GOT3 (cell line): ENCODE measurements at places on chromosomes 3 and 15.

DNA sequence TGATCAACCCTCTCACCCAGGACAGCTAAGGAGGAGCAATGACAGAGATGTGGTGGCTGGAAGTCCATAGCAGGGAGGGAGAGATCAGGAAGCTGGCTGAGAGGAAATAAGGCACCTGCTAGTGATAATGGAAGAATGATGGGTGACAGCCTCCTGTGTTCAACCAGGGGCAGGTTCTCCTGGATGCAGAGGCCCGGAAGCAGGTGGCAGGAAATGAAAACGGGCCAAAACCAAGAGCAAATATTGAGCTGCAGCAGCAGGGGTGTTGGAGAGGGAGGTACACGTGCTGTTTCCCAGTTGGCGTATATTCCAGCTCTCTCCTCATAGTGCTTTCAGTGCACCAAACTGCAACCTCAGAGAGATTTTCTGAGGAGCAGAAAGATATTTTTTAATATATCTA, 213.4 kb upstream of the TBL1XR1 start:
- DNase-seq, result no peak

- no peak for DNase-seq
These were observed 543.4 kb downstream of the GBE1 start for GRCh38 chr3:81218023-81218422.

- no peak for DNase-seq
These were observed 155.5 kb downstream of the OXSM start for GRCh38 chr3:25945366-25945765.

DNA sequence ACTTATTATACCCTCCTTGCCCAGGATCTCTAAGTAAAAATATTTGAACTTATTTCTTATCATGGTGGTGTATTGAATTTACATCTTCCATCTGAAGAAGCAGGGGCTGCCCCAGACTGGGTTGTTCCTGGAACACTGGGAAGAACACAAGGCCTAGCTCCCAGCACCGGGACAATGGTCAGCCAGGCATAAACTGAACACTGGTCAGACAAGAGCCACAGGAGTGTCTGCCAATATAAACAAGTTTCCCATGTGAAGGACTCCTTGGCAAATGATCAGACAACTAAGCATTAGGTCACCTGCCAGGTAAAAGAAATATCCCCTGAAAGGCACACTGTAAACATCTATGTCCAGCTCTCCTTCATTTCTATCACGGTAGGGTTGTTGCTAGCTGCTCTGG, 172.4 kb downstream of the ATP8B4 start:
- DNase-seq, result no peak

GRCh38 chr15:26433060-26433459, 339.8 kb downstream of the GABRB3 start:
- no peak for DNase-seq

DNA sequence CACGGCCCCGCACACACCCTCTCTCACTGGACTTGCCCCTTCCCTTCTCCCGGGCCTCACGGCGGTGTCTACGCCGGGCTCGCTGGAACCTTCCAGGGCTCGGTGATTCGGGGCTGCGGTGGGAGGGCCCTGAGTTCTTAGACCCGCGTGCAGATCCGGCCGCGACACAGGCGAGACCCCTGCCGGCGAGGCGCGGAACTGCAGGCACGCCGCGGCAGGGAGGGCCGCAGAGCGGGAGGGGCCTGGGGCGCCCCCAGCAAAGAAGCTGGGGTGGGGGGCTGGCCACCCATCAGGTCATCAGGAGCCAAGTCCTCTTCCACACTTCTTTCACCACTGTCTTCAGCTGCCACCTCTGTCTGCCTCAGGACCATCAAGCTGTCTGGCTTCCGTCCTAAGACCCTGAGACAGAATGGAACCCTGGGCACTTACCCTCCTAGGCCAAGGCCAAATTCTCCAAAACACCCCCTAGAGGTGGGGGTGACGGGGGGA, 164.5 kb downstream of the XXYLT1 start:
- no peak for DNase-seq

DNA sequence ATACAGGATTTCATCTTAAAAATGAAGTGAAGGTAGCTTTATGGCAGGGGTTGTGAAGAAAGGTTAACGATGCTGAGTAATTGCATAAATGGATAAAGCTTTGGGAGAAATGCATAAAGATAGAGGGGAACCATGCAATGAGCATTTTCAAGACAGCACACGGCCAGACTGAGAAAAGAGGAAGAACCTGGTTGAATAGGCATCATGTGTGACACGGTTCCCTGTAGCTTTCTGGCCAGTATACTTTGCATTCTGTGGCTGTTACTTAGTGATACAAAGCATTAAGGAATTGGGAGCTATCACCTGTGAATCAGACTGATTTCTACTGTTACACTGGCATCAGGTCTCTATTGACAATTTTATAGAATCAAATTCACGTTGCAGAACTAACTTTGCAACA, 33.3 kb downstream of the NR2C2 start:
- DNase-seq, result no peak

DNA sequence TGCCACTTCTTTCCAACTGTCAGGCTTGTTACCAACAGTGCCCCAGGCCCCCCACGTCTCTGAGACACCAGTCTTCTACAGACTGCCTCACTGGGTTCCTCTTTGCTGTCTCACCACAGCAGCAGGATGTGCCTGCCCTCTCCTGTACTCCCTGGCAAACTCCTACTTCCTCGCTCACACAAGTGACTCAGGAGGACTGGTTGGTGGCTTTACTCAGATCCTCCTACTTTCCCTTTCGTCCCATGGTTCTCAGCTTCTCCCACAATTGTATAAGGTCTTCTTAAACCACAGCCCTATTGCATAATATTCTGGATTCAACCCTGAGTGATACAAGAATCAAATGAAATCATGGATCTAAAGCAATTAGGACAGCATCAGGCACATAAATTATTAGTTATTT, 246.6 kb upstream of the PROK2 start:
- no peak for DNase-seq

DNA sequence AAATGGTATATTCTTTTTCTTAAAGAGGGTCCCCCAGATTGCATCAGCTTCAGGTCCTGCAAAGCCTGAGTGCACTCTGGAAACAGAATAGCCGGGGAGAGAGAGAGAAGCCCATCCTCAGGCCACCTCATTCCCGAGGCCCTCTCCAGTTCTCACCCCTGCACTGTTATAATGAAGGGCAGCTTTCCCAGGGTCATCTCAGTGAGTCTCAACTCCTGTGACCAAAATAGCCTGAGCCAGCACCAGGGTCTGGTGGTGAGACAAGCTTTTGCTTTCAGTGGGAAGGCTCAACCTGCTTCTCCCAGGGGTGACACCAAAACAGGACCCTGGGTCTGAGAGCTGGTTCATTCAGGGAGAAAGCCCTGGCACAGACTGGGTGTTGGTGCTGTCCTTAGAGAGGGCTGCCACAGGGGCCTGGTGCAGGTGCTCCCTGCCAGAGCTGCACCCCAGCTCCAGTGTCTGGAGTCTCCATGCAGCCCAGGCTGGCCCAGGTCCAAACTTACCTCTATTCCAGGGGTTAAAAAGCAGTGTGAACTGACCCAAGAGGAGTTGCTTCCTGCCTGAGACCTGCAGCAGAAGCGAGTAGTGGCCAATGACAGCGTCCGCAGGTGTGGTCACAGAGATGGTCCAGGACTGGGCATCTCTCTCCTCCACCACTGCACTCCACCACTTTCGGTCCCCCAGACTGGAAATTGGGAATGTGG, 6.1 kb downstream of the EPB42 start:
- DNase-seq, result no peak

DNA sequence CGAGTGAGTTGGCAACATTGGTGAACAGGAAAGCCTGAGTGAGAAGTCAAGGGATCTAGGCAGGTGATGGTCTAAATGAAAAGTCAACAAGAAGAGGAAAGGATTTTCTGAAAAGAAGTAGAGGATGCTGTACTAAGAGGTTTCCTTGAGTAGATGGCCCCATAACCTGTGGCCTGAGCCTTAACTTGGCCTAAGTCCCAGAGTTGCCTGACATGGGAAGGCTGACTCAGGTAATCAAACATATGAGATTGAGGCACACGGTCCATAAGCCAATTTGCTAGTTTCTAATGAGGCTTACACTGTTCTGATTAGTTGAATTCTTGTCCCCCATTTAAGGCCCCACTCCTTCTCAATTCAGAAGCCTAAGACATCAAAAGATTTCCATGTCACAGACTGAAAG, 262.5 kb upstream of the LMCD1 start:
- no peak for DNase-seq
